ENCODE measurements at places on chromosomes 6 and 20.

- no peak for DNase-seq
Measured at GRCh38 chr6:81130969-81131368, 621.5 kb downstream of the TENT5A start.

- DNase-seq = no peak
Measured at GRCh38 chr6:53483423-53484353, 61.2 kb downstream of the GCLC start.

- DNase-seq = no peak
Measured at GRCh38 chr6:47235964-47236760, 73.5 kb downstream of the TNFRSF21 start.

DNA sequence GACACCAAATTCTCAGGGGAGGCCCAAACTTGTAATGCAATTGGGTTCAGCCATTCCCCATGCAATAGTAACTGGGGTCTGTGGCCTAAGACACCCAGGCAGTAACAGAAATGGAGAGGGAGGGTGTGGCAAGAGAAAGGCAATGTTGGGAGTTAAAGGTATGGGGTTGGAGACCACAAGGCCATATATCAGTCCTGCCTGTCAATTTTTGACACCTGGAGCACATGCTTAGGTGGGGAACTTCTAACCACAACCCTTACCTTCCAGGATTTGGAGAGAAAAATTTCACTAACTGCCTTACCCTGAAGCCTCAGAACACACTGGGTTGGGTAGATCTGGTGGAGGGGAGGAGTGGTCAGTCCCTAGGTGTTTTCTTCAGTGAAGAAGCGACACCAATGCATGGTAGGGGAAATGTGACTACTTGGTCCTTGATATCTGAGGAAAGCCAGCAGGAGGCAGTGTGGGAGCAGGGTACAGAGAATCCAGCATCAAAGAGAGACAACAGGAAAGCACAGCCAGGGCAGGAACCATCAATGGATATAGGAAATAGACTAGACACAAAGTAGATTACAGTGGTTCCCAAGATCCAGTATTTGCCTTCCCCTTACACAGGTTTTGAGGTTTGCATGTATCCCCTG lies 6.8 kb upstream of the USP49 start:
- DNase-seq = no peak

DNA sequence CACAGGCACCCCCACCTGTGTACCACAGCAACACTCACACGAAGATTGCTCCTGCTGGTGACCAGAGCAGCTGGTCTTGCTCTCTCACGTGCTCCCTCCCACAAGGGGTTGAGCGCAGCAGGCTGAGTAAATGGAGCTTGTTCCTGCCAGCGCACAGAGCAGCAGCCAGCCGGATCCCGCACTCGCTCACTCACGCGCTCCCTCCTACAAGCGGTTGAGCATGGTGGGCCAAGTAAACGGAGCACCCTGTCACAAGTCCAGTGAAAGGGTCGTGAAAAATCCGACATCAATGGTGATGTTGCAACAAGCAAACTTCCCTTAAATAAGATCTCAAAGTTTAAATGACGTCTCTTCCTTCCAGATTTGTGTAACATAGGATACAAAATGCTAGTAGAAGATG lies 313.7 kb downstream of the FOXC1 start:
- no peak for DNase-seq

GRCh38 chr6:1312473-1313367 lies 822 bp downstream of the FOXQ1 start:
- DNase-seq = no peak

GRCh38 chr6:152173321-152173720 lies 365.8 kb downstream of the ESR1 start:
- no peak for DNase-seq
